Body of pancreas (tissue), 4 donors: ENCODE measurements at places on chromosomes 7 and 10. TPM values are rescaled to one million over a fixed set of nuclear protein-coding genes. Genes with fewer than 3 reads are reported as not detected.

CAV1 gene
- total RNA-seq, result 28.5 TPM

- peak; percentile 59 for DNase-seq
- no peaks in the 10 kb centered on the region for H3K36me3 ChIP-seq
- peaks cover 17% of the 10 kb centered on the region for H3K4me1 ChIP-seq
- peak overlapping the region; percentile 87 for H3K4me3 ChIP-seq
- H3K27me3 ChIP-seq, result no peaks in the 10 kb centered on the region
These were observed 899 bp downstream of the PUS7 start for GRCh38 chr7:105521027-105521716.

GRCh38 chr7:117458977-117459583 lies 20.7 kb upstream of the CFTR start:
- no peaks in the 10 kb centered on the region for H3K27me3 ChIP-seq
- H3K4me3 ChIP-seq, result no peak overlapping the region
- H3K27ac ChIP-seq, result peak overlapping the region; percentile 41

- H3K36me3 ChIP-seq, result no peaks in the 10 kb centered on the region
- H3K27ac ChIP-seq, result no peak overlapping the region
- H3K27me3 ChIP-seq, result no peaks in the 10 kb centered on the region
- DNase-seq, result no peak
- H3K4me3 ChIP-seq, result no peak overlapping the region
- peaks cover 9% of the 10 kb centered on the region for H3K4me1 ChIP-seq
These were observed 8.5 kb upstream of the GLCCI1 start for GRCh38 chr7:7959979-7960670.
